ENCODE measurements at places on chromosomes 3 and 15.

DNA sequence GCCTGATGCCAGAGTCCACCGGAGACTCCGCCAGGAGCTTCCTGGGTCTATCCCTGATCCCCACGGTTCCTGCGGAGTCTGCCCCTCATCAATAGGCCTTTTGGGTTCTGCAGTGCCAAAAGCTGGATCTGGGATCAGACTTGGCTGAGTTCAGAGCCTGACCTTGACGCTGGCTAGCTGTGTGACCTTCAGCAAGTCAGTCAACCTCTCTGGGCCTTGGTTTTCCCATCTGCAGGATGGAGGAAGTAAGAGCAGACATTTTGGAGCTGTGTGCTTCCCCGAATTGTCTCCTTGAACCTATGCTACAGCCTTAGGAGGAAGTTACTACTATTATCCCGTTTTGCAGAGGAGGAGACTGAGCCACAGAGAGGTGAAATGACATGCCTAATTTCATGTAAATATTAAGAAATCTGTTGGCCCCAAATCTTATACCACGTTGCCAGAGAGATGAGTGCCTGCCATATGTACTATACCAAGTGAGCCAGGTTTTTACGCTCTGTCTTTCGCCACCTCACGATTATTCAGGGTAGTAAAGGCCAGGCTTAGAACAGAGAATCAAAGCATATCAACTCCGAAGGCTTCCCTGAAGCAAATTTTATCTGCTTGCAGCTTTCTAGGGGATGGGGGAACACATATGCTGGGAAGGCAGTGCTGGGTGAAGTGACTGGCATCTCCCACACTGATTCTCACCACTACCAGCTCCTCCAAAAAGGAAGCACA is 112.5 kb downstream of the SRGAP3 start:
- DNase-seq = no peak

GRCh38 chr3:57110214-57110613 is 49.8 kb downstream of the SPATA12 start:
- DNase-seq = no peak

GRCh38 chr3:976006-976405 is 116.8 kb upstream of the CNTN6 start:
- DNase-seq = no peak

DNA sequence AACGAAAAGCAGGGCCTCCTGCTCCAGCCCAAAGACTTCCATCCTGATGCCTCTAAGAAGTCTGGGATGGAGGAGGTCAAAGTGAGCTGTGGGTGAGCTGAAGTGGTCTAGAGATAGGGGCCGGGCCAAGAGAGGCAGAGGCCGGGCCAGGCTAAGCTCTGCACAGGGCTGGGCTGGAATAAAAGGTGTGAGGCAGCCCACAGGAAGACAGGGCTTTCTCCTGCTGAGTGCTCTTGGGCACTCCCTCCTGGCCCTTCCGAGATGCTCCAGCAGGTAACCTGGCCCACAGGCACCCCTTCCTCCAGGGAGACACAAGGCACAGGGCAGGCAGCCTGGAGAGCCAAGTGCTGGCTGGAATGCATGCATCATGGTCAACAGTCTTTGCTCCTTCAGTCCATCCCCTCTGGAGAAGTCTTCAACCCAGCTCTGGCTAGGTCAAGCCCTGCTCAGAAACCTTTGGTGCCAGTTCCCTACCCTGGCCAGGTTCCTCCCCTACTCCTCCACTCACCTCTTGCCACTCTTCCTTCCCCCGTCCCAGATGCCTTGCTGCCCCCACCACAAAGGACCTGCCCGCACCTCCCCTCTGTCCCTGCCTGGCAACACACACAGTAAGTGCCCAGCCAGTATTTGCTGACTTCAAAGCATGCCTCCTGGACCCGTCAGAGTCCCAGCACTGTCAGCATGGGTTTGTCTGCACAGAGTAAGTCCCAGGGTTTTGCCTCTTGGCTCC is 93.6 kb downstream of the SEC22A start:
- DNase-seq = no peak

GRCh38 chr15:60859996-60860494 is 369.1 kb downstream of the RORA start:
- no peak for DNase-seq

GRCh38 chr15:36982430-36982829 is 117.9 kb downstream of the MEIS2 start:
- DNase-seq = no peak

DNA sequence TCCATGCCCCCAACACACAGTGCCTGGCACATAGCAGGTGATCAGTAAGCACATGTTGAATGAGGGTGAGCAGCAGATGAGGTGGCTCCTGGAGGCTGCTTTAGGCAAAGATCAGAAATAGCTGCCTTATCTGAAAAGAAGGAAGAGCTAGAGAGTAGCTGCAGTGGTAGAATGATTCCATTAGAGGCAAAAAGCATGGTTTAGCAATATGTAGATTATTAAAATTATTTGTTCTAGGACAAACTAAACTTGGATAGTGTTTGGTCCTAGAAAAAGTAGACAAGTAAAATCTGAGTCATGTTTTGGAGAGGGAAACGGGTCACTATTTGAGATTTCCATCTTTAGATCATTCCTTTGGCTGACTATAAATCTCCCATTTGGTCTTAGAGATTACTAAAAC is 32.1 kb downstream of the KIF7 start:
- DNase-seq = no peak

DNA sequence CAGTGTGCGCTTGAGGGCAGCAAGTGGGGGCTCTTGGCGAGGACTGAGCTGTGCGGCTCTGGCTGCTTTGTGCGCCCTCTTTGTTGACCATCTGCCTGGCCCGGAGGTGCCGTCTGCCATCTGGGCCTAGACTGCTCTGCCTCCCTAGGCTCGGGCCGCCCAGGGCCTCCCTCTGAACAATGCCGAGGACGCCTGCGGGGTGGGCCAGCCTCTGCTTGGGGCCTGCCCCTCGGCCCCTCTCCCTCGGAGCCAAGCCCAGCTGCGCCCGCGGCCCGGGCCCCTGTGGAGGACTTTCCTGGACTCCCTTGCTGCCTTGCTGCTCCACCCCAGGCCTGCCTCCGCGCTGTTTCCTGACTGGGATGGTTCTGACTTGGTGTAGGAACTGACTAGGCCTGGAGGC is 31.9 kb upstream of the SPSB4 start:
- DNase-seq = no peak

- peak; percentile 49 for DNase-seq
These were observed 159.5 kb upstream of the LPP start for GRCh38 chr3:187994221-187995042.

DNA sequence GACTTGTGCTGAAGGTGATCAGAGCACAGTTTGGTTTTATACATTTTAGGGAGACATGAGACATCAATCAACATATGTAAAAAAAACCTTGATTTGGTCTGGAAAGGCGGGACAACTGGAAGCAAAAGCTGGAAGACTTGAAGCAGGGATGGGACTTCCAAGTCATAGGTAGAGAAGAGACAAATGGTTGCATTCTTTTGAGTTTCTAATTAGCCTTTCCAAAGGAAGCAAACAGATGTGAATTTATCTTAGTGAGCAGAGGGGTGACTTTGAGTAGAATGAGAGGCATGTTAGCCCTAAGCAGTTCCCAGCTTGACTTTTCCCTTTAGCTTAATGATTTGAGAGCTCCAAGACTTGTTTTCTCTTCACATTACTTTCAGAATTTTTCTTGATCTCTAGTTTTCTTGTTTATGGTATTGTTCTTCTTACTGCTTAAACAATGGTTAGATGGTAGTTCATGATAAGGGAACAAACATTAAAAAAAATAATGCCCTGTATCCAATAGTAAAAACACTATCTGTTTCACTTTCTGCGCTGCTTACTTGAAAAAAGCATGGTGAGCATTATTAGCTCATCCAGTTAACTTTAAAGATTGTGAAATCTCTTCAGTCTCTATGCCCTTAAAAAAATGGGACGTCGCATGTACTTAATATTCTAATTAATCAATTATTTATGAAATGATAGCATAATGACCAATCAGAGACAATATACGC is 48.5 kb upstream of the BCHE start:
- DNase-seq = no peak

DNA sequence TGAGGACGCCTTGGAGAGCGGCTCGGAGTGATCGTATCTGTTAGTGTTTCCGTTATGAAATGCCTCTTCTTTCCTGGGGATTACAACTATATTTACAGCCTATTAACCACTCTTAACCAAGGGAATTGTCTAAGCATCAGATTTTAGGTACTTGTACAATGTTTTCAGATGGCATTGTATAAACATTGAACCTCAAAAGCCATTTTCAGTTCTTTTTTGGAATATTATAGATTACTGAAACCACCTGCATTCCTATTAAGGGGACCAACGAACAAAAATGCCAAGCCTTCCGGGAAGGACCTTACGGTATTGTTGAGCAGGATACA is 1.1 kb downstream of the NEO1 start:
- DNase-seq = no peak

GRCh38 chr3:22585911-22586310 is 617.2 kb upstream of the UBE2E2 start:
- DNase-seq = no peak

DNA sequence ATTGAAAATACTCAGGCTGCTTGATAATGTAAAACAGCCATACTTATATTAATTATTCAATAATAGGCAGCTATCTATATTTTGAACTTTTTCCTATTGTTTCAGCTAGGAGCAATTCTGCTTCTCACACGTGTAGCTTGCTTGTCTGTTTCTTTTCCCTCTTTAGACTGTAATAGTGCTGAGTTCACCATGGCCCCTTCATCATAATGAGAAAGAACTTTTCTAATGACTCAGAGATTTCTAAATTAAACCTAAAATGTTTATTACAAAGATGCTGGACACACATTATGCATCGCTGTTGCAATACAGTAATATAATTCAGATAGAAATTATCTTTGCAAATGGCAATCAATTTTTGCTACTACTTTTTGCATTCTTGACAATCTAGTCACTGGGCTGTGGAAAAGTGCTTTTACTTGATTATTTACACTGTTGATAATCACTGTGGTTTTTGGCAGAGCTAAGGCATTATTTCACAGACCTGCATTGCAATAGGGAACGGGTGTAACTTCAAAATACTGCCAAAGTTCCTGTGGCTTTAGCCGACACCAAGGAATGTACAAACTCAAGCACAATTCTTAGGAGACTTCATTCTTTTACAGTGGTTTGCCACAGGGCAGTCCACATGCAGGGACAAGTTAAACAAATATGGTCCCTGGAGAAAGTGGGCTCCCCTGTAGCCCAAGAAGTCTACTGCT is 281.0 kb upstream of the TBL1XR1 start:
- DNase-seq = no peak

GRCh38 chr3:171311784-171312183 is 148.4 kb downstream of the TNIK start:
- no peak for DNase-seq

DNA sequence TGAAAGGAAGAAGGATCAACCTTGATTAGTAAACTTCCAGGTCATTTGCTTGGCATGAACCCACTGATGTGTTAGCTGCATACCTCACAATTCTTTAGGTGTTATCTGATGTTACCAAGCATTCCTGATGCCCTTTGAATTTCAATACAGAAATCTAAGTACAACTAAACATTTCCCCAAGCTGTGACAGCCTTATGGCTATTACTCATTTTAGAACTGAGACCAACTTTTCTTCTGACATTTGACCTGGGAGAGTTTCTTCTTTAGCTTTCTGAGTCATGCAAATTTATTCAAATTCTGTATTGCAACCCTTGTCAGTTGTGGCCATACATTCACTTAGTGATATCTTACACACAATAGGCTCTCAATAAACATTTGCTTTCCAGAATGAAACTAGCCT is 124.3 kb downstream of the TIGIT start:
- DNase-seq = no peak

GRCh38 chr3:101966226-101966625 is 116.9 kb downstream of the NFKBIZ start:
- DNase-seq = no peak

DNA sequence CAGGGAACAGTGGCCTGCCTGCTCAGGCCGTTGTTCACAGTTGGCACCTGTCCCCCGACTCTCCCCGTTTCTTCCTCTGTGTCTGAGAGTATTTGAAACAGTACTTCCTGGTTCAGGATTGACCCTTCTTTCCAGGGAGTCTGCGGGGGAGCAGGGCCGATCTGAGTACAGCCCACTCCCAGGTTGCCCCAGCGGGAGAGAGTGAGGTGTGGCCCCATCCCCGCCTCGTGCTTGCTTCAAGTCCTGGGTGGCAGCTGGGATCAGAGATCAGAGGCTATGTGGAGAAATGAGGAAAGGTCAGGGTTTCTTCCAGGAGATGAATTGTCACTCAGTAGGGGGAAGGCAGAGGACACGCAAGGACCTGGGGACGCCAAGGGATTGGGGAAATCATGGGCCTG is 6.5 kb upstream of the DLL4 start:
- DNase-seq = no peak

- no peak for DNase-seq
These were observed 11.1 kb upstream of the MB21D2 start for GRCh38 chr3:192928720-192929119.

DNA sequence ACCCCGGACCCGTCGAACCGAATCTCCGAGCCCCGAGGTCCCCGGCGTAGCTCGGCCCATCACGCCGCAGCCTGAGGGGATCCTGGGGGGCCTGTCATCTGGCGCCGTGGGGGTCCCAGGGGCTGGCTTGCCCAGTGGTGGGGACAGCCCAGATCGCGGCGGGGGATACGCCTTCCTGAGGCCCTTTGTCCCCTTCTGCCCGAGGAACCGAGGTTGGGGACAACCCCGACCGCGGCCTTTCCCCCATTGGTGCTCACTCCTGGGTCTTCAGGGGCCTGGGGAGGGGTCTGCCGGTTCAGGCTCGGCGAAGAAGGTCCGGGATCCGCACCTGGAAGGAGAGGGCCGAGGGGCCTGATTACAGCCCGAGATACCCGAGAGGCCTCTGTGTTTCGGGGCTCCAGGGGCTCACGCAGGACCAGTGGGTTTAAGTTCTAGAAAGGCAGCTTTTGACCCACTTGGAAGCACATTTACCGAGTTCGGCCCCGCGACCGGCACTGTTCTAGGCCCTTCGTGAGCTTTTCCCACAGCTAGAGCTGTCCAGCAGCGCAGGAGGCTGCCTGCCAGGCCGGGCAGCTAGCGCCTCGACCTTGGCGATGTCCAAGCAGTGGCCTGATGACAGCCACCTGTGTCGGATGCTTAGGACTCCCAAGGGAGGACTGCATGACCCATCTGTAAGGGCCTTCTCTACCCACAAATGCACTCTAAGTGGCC is 504 bp downstream of the ABHD2 start:
- DNase-seq = peak; percentile 4

DNA sequence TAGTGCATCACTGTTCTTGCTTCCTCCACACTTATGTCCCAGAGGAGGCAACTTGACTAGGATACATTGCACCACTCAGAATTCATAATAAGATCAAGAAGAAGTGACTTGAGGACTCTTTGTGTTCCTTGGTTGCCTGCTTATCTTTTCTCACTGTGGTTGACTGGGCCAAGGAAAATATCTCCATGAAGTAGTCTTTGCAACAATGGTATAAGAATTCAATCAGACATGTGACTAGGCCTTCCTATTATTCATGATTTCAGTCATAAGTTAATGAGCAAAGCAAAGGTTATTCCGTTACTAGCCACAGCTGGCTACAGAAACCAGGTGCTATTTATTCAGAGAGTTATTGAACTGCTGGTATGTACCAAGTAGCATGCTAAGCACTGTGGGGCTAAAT is 359.3 kb downstream of the RORA start:
- DNase-seq = no peak
